Right atrium auricular region (tissue), 2 donors: ENCODE measurements at places on chromosomes 1 and 21.

- no peak for DNase-seq
Measured at GRCh38 chr1:241817331-241817792, 30.6 kb upstream of the EXO1 start.

GRCh38 chr1:198797656-198798055 lies 158.8 kb downstream of the PTPRC start:
- DNase-seq = no peak

- no peak for DNase-seq
Measured at GRCh38 chr21:40844935-40845334, 2.0 kb downstream of the DSCAM start.

DNA sequence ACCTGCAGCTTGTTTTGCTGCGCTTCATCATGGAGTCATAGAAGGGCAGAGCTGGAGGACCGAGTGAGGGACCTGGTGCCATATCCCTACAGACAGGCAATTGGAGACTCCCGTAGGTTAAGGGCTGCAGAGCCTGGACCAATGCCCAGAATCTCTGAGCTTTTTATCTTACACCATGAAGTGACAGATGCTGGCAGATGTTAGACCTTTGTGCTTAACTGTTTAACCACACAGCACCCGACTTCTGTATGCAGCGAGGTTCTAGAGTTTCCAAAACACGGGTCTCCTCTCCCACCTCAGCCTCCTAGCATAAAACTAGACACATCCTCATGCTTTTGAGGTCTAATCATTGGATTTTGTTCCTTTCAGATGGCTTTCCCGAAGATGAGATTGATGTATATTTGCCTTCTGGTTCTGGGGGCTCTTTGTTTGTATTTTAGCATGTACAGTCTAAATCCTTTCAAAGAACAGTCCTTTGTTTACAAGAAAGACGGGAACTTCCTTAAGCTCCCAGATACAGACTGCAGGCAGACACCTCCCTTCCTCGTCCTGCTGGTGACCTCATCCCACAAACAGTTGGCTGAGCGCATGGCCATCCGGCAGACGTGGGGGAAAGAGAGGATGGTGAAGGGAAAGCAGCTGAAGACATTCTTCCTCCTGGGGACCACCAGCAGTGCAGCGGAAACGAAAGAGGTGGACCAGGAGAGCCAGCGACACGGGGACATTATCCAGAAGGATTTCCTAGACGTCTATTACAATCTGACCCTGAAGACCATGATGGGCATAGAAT lies 47.6 kb downstream of the B3GALT5 start:
- peak; percentile 64 for DNase-seq

DNA sequence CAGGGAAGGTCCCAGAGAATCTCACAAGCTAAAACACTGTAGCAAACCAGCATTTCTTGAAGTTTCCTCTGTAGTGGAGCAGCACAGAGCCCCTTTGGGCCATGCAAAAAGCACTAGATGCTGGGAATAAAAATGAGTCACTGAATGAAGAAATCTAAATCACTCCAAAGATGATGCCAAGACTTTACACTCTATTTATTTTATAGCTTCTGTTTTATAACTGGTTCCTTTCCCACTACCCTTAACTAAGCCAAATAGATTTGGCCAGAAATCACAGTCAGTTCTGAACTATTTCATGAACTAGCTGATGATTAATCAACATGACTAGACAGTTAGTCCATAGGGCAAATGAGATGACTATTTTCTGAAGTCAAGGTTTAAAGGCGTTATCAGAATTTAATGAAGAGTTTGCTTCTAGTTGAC lies 89.5 kb downstream of the SCMH1 start:
- DNase-seq = no peak

DNA sequence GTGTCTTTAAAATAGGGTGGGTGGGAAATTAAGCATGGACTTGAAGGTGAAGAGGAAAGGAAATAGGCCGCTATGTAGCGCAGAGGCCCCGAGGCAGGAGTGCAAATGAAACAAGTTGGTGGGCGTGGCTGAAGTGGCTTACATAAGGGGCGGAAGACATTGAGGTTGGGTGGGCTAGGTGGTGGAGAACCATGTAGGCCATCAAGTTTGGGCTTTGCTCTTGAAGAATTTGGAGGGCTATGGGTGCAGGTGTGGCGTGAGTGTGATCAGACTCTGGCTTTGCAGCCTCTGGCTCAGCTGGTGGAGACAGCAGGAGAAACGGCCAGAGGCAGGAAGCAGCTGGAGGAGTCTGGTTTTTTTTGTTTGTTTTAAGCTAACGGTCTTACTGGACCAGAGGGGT lies 6.7 kb downstream of the SLFNL1 start:
- no peak for DNase-seq

GRCh38 chr1:71031426-71031825 lies 16.2 kb downstream of the PTGER3 start:
- DNase-seq = no peak

DNA sequence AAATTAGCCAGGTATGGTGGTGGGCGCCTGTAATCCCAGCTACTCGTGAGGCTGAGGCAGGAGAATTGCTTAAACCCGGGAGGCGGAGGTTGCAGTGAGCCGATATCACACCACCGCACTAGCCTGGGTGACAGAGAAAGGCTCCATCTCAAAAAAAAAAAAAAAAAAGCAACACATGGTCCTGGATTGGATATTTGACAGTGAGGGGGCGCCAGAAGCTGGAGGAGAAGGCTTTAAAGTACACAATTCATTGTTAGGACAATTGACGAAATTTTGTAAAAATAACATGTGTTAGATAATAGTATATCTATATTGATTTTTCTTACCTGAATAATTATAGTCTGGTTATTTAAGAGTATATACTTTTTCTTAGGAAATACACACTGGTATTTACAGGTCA lies 50.2 kb upstream of the USP25 start:
- no peak for DNase-seq

- no peak for DNase-seq
Measured at GRCh38 chr1:58149271-58149812, 397.2 kb downstream of the OMA1 start.

- DNase-seq = peak; percentile 94
Measured at GRCh38 chr1:220300442-220301121, 28.3 kb upstream of the RAB3GAP2 start.

GRCh38 chr1:205477759-205478247 lies 22.0 kb upstream of the BLACAT1 start:
- DNase-seq = no peak

- no peak for DNase-seq
Measured at GRCh38 chr1:109307274-109308021, 637 bp upstream of the MYBPHL start.

DNA sequence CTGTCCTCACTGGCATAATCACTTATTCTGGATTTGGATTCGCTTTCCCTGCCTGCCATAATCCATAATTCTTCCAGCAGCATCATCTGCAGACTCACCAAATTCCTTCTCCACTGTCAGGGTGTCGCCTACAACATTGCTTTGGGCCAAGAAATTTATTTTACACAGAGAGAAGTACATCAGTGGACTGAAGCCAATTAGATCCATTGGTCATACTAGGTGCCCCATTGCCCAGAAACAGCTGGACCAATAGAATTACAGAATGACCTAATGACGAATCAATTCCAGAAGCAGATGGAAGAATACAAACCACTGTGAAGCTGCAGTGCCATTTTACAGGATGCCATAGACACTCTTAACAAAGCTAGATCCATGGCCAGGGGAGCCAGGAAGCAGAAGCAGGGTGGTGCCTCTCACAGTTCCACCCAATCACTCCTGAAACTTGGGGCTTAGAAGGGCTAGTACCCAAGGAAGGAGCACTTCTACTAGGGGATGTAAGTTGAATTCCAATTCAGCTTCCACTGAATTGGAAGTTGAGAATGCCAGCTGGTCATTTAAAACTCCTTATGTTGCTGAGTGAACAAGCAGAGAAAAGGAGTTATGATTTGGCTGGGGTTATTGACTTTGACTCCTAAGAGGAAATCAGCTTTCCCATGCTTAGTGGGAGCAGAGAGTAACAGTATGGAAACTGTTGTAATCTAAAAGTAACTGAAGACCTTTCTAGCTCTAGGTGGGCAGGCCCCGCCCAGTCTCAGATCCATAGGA lies 44.0 kb downstream of the EDN2 start:
- DNase-seq = no peak
